ENCODE measurements at places on chromosomes 7 and 10. TPM values are rescaled to one million over a fixed set of nuclear protein-coding genes. Genes with fewer than 3 reads are reported as not detected.

Gene A1CF
- total RNA-seq: not detected

Gene ARHGEF5
- 2.4 TPM for total RNA-seq

- DNase-seq: no peak
Observed at GRCh38 chr10:3682745-3683144, 102.3 kb downstream of the KLF6 start.

DNA sequence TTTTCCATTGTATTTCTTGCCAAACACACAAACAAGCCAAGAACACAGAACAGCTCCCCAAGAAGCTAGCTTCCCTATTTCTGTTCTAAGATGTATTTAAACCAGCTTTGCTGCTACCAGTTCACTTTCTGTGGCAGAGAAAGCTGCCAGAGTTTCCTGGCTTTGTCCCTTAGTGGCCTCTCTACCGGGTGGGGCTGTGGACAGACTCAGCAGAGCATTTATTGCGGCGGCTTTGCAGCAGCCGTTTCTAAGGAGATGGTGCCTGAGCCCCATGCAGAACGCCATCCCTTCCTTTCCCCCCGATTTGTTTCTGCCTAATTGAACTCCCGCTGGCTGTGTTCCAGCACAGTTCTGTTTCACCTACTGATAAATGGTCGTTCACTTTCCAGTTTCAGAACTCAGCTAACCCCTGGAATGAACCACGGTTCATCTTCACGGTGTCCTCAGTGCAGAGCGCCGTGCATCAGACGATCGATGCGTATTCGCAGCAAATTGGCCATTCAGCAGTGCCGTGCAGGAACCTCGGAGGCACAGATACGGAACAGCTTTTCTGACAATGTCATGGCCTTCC is 33.8 kb upstream of the SFMBT2 start:
- DNase-seq: no peak

- peak; percentile 6 for DNase-seq
Observed at GRCh38 chr10:69862882-69863530, 61.3 kb downstream of the COL13A1 start.

DNA sequence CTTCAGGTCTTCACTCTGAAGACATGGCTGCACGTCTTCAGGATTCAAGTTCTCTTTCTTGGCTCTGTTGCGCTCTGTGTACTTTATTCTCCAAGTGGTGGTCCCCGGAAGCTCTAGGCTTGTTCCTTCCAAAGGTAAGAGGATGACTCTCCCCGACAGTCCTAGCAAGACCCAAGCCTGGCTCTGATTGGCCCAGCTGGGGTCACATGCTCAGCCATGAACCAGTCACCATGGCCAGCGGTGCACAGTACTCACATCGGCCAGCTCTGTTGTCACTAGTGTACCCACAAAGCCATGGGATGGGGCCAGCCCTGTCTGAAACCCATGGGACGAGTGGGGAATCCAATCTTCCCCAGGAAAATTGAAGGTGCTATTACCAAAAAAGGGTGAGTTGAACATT is 5.2 kb upstream of the C7orf33 start:
- no peak for DNase-seq

Gene OLAH
- total RNA-seq: not detected

GRCh38 chr7:146242661-146243060 is 126.1 kb downstream of the CNTNAP2 start:
- no peak for DNase-seq

Gene ACHE
- total RNA-seq: not detected

All from GM23248 (cell line).